ENCODE measurements at places on chromosomes 1 and 21.
A peak's percentile ranks its signal among the peaks of the same experiment; 100 is the strongest.

GRCh38 chr1:99670583-99670982 lies 24.7 kb downstream of the PALMD start:
- no peak for DNase-seq

- no peak for DNase-seq
Measured at GRCh38 chr1:33957854-33958253, 94.0 kb downstream of the HMGB4 start.

DNA sequence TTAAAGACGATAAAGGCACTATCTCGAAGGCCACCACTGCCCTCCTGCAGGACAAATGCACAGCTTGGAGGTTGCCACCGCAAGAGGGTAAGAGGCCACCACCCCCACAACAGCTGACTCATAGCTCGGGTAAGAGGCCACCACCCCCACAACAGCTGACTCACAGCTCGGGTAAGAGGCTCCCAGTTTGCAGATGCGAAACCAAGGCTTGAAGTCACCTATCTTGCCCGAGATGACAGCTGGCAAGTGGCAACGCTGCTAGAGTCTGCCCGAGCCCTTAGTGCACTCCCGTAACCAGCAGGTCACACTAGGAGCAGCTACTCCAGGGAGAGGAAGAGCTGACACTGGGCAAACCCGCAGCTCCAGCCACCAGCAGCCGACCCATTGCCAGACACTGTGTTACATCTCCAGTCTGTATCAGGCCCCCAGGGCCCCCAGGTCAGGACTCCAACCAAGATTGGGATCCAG lies 17.1 kb upstream of the SPSB1 start:
- peak; percentile 82 for DNase-seq

DNA sequence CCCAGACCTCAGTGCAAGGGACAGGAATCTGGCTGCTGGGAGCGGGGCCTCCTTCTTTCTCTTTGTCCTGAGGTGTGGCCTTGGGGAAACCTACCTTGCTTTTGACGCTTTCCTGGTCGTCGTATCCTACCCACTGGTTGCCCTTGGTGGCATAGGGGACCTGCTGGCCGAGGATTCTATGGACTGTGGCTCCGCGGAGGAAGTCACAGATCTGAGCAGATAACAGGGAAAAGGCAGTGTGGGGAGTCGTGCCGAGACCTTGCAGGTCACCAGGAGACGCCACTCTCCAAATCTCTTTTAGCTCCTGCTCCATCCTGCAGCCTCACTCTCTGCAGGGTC lies 4.0 kb upstream of the MYBPH start:
- DNase-seq = no peak

DNA sequence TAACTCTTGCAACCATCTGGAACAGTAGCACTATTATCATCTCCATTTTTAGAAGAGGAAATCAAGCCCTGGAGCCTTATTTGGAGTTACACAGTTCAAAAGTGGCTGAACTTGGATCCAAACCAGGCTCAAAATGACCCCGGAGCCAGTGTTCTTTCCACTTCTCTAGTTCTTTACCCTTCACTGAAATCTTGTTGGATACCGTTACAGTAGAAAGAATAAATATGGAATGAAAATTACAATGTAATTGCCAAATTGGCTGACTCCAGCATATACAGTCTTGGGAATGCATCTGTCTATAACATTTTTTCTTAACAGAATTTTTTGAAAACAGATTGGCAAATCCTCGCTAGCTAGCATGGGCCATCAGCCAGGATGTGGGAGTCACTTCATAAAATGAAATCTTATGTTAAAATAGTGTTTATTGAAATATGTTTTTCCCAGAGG lies 261.4 kb downstream of the CTH start:
- no peak for DNase-seq

DNA sequence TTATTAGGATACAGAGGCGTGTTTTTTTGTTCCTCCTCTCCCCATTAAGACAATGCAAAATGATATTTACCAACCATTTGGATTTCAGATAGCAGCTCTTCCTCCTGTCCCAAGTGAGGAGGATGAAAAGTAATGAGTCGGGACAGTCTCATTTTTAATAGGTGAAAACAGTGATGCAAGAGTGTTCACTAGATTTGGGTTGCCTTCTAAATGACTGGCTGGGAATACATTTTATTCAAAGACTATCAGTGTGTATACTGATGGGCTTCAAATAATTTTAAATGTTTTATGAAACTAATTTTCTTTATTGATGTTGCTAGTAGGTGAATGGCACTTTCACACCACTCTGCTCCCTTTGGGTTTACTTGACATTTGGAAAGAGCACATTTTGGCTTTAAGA lies 2.1 kb downstream of the RCOR3 start:
- peak; percentile 21 for DNase-seq

GRCh38 chr1:192986110-192986747 lies 72.9 kb downstream of the UCHL5 start:
- no peak for DNase-seq

DNA sequence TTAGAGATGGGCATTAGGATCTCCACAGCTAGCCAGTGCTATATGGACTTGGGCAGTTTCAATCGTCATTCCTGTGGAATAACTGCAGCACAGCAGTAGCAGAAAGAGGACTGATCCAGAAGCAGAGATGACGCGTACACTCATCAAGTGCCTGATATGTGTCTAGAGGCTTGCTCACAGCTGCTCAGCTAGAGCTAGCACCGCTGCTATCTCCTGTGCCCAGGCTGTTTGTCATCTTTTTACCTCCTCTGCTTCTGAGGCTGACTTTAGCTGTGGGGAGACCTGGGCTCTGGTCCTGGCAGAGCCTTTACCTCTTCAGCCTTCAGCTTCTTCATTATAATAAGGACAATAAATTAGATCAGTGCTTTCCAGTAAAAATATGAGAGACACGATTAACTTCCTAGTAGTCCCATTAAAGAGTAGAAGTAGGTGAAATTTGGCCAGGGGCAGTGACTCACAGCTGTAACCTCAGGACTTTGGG lies 5.3 kb downstream of the TENT5C start:
- DNase-seq = no peak

DNA sequence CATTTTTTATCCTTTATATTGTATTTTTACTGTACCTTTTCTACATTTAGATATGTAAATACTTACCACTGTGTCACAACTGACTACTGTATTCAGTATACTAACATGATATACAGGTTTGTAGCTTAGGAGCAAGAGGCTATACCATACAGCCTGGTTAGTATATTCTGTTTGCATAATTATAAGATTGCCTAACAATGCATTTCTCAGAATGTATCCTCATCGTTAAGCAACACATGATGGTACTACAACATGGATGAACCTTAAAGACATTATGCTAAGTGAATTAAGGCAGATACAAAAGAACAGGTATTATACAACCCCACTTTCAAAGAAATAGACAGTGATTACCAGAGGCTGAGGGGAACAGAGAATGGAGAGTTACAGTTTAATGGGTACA lies 62.7 kb downstream of the RUSC1 start:
- DNase-seq = no peak
